ENCODE measurements at places on chromosomes 7 and 10.

DNA sequence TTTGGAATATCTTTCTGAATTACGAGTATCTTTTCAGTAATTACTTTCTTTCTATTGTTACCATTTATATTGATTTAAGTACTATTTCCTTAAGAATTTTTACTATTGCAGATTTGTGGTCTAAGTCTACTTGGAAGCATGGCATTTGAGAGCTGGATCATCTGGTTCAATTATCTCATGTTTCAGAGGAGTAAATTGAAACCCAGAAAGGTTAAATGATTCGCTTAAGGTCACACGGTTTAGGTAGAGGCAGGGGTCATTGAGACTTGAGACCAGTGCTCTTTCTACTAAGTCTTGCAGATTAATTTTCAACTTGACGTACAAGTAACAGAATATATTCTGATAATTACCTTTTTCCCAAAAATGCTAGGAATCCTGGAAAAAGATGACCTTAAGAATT, 109.2 kb upstream of the GLCCI1 start:
- no peak for DNase-seq

DNA sequence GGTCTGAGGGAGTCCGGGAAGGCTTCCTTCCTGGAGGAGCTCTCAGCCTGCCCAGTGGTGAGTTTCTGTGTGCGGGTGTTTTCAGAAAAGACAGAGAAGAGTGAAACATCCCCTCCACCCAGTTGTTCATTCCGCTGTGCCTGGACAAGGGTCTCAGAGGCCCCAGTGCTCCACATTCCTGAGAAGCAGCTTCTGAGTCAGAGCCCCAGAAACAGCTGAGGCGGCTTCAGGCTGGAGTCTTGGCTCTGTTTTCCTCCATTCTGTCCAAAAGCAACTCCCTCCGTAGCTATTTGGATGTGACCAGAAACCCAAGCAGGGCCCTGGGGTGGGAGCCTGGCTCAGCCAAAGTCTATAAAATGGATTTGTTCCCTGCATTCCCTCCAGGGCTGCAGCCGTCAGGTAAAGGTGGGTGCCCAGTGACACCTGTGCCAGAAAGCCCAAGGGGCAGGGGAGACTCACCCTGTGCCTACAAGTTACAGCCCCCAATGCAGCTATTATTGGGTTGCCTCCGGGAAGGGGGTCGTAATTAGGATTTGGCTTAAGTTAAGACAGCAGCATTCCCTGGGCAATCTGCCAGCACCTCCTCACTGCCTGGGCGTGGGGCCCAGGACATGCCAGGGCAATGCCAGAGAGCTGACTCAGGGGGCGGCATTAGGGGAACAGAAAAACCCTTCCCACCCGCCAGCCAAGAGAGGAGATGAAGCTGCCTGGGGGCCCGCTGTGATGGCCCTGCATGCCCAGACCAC, 13.1 kb upstream of the CAMK2G start:
- DNase-seq: no peak

DNA sequence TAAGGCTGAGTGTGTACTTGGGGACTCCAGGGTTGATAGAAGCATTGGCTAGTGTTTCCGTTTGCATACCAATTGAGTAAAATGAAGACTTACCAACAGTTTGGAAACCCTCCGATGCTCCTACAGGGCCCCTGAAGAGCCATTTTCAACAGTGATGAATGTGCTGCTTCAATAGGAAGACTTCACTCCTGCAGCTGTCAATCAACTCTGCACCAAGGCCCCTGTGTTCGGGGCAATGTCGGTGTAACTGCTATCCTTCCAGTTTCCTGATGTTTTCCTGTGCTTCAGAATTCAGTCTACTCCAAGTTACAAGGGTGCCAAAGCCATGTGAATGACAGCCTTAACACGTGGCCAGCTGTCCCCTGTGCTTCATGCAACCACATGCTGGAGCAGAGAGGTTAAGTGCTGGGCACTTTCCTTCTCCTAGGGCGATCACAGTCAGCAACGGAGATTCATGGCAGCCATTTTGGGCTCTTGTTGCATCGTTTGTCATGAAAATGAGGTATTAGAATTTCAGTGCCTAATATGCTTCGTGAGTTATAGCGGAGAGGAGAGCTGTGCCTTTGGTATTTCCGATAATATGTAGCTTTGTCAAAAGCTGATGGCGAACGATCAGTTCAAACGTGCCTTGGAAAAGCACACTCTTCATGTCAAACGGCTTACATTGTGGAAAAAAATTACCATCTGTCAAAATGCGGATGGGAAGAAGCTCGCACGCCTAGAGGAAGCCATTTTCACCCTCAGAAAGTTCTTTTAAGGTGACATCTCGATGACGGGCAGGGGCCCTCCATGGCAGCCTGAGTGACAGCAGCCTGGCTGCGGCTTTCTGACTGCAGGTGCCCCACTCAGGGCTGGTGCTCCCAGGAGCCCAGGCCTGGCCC, 287.8 kb downstream of the ACTR3B start:
- DNase-seq: no peak

DNA sequence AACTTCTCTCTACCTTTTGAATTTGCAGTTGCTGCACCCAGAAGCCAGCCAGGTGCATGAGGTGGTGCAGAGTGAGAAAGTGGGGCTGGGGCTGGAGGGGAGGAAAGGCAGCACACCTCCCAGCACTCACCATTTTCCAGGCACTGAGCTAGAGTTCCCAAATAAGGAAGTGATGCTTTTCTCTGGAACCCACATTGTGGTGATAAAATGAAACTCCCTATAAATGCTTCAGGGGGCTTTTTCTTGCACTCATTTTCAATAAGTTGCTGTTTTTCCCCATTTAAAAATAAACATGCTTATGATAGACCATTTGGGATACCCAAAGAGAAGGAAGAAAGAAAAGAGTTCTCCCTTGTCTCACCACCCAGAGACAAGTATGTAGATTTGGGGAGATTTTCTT, 42.8 kb upstream of the TNS3 start:
- DNase-seq: no peak

- DNase-seq: no peak
These were observed 9.2 kb downstream of the ANXA7 start for GRCh38 chr10:73404690-73405089.

GRCh38 chr10:89861584-89862301, 160.4 kb downstream of the KIF20B start:
- no peak for DNase-seq

DNA sequence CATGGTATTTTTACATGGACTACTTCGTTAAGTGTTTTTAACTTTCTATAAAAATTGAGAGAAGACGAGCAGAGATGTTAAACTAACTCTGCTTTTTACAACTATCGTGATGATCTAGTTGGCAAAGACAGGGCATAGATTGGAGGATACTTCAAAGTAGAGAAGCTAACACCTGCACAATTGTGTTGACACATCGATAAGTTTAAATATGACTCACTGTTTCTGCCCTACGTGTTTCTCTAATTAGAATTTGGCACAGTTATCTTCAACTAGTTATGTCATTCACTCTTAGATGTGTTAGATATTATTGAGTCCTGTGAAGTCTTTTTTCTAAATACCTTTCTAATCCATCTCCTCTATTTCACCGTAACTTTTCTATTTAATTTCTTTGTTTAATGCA, 68.5 kb upstream of the FERD3L start:
- DNase-seq: no peak

- no peak for DNase-seq
These were observed 429.0 kb upstream of the POT1 start for GRCh38 chr7:125358551-125359167.
